Heart left ventricle (tissue), 16 donors: ENCODE measurements at places on chromosomes 4 and X. TPM values are rescaled to one million over a fixed set of nuclear protein-coding genes. Genes with fewer than 3 reads are reported as not detected.

DNA sequence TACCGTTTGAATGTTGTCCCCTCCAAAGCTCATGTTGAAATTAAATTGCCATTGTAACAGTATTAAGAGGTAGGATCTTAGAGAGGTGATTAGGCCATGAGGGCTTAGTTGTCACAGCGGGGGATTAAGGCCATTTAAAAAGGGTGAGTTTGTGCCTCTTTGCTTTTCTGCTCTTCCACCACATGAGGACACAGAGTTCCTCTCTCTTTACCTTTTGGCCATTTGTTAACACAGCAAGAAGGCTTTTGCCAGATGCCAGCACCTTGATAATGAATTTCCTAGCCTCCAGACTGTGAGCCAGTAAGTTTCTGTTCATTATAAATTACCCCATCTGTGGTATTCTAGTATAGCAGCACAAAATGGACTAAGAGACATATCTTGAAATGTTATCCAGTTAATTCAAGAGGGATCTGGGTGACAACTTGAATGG lies 7.8 kb upstream of the HERC3 start:
- no peak for DNase-seq

DNA sequence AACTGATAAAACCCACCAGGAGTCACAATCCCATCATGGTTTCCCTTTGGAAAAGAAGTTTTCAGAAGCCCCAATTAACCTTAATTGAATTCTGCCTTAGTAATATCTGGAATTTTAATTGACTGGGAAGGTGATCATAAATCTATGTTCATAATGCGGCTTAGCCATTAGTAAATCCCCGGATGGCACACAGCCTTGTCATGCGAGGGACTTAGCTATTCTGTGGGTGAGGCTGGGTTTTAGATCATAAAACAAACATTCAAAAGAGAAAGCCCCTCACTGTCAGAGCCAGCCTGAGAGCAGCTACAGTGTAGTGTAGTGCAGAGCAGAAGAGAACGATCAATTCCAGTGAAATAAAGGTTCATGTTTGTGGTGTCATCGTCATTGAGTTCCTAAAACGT lies 124.0 kb upstream of the NOCT start:
- no peak for DNase-seq

- no peak for DNase-seq
These were observed 31.6 kb downstream of the TRMT44 start for GRCh38 chr4:8472158-8472688.

Gene SRPX
- total RNA-seq = 55.2 TPM

- DNase-seq = peak; percentile 73
These were observed 35.0 kb upstream of the BCOR start for GRCh38 chrX:40132751-40133150.

Gene GPRIN3
- total RNA-seq = 16.5 TPM

DNA sequence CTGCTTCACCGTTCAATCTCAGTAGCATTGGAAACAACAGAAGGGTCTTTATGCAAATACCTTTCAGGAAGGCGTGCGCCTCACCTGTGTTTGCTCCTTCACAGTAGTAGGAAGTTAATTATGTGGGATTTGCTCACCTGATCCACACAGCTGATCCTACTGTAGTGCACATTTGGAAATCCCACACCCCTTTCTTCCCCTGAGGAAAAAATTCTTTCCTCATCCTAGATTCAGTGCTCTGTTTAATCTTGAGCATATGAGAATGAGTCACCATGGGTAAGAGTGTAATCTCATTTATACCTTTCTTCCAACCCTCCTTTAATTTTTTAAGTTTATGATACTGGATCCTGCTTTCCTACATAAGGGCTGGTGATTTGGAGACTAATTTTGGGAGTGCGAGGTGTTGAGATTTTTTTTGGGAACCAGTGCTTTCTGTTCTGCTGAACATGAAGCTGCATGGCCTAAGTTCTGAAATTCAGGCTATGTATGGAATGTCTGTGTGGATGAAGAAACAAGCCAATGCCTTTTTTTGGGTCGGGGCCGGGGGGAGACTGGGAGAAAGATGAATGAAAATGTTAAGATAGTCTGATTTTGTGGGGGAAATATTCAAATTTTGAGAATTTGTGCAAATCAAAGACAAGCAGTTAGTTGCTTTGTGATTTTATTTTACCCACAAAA lies 19.0 kb downstream of the GAB1 start:
- DNase-seq = no peak

DNA sequence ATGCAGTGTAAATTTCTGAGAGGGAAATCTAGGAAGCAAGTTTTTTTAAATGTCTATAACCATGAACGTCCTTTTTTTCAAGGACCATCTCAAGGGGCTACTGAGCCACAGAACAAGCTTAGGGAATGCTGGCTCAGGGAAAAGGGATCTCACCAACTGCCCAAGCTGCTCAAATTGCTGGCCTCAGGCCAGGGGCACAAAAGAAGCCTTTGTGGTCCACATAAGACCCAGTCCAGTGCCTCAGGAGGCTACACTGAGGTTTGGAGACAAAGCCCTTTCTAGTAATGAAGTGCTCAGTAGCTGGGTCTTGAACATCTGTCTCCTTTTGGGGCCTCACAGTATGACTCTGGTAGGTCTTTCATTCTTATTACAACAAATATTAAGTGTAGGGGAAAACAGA lies 305.5 kb downstream of the RAB28 start:
- DNase-seq = no peak

GRCh38 chr4:80115368-80116181 lies 42.5 kb upstream of the ANTXR2 start:
- no peak for DNase-seq

GRCh38 chr4:15918484-15919129 lies 19.9 kb downstream of the FGFBP1 start:
- no peak for DNase-seq

Gene CT45A9
- total RNA-seq = not detected

DNA sequence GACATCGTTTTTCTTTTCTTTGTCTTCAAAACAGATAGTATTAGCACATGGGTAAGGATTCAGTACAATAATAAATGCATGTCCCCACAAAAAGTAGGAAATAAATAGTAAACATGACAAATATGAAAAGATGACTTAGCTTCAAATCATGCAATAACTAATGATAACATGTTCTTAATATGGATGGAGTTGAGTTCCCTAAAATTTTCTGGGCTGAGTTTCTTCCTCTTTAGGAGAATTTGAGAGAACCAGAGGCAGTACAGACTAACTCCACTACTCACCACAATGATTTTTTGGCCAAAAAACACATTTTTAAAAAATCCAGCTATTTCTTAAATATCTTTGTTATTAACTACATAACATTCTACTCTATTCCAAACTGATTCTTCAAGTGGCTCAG lies 432.3 kb upstream of the HS3ST1 start:
- no peak for DNase-seq

- DNase-seq = no peak
These were observed 44.3 kb downstream of the RASGEF1B start for GRCh38 chr4:81427344-81427821.

- no peak for DNase-seq
These were observed 217.5 kb downstream of the VEGFC start for GRCh38 chr4:176575141-176575730.

- DNase-seq = peak; percentile 52
These were observed 57.3 kb downstream of the GSTCD start for GRCh38 chr4:105765690-105766407.

GRCh38 chr4:17875402-17876070 lies 64.8 kb downstream of the NCAPG start:
- no peak for DNase-seq

Gene PRSS12
- not detected for total RNA-seq
